ENCODE measurements at places on chromosomes 4 and X. TPM values are rescaled to one million over a fixed set of nuclear protein-coding genes. Genes with fewer than 3 reads are reported as not detected.
A peak's percentile ranks its signal among the peaks of the same experiment; 100 is the strongest.

DNA sequence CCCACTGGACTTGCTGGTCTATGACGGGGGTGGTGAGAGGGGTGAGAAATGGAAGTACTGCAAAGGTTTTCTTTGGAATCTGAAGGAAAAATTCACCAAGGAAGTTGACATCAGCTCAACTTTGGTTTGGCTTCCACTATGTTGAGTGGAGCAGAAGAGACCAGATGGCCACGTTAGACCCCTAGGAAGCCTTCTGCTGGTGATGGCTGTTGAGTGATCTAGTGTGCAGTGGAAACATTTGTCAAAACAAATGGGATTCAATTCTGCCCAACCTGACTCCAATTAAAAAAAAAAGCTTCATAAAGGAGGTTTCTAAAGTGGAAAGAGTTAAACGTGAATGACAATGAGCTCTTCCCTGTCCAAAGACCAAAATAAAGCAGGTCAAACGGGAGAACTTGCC is 25.7 kb downstream of the SEL1L3 start:
- DNase-seq = no peak

DNA sequence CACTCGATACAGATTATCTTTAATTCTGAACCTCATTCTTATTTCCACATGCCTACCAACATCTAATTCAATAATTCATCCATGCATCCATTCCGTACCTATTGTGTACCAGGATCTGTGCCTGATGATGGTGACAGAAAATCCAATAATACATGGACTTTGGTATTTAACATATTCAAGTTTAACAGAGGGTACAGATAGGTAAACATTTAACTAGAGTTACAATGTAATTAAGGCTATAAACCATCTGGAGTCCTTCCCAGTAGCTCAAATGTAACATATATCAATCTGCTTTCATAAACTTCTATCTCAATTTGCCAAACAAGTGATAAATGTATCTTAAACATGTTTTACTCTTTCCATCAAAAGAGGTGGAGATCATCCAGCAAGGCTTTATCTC is 561.5 kb upstream of the FTHL17 start:
- no peak for DNase-seq

- no peak for DNase-seq
These were observed 66.1 kb downstream of the PTTG2 start for GRCh38 chr4:38026158-38026740.

The S100G gene
- total RNA-seq = not detected

GRCh38 chrX:134669378-134670098 is 11.3 kb upstream of the PLAC1 start:
- no peak for DNase-seq

GRCh38 chr4:157080605-157081004 is 4.7 kb downstream of the GLRB start:
- DNase-seq = no peak

GRCh38 chr4:147760176-147760575 is 28.3 kb downstream of the ARHGAP10 start:
- DNase-seq = no peak

DNA sequence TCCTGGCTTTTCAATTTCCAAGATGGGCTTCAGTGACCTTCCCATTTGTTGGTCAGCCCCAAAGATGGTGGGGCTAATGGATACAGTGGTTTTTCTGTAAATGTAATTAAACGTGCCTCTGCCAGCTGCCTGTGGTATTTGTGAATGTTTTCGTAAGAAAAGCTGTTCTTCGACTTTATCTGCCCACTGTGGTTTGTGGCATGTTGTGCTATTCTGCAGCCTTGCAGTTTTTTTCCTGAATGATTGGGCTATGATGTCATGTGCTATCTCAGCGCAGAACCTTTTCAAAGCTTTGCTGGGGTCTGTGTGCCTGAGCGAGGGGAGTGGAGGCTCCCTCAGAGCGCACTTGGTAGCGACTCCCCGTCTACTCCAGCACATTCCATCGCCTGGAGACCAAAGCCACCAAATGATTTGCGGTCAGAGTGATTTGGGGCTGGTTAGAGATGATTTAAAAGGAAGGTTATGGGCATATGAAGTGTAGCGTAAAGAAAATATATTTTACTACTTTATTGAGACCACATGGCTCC is 137.5 kb downstream of the PALLD start:
- no peak for DNase-seq

DNA sequence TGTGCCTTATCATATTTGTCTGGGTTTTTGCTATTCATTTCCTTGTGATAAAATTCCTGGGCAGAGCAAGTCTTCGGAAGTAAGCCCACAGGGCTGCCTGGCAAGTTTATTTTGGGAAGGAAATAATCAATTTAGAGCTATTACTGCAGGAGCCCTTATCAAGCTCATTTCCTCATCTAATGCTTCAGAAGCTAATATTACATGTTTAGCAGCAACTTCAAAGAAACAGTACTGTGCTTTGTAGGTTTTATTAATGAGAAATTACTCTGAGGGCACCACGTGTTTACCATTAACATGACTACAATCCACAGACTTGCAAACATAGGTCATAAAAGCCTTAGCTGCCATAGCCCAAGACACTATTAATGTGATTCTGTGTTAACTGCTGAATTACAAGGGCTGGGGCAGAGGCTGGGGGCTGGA is 540.0 kb downstream of the SPRY1 start:
- no peak for DNase-seq

The MAGED4 gene
- 38.9 TPM for total RNA-seq

DNA sequence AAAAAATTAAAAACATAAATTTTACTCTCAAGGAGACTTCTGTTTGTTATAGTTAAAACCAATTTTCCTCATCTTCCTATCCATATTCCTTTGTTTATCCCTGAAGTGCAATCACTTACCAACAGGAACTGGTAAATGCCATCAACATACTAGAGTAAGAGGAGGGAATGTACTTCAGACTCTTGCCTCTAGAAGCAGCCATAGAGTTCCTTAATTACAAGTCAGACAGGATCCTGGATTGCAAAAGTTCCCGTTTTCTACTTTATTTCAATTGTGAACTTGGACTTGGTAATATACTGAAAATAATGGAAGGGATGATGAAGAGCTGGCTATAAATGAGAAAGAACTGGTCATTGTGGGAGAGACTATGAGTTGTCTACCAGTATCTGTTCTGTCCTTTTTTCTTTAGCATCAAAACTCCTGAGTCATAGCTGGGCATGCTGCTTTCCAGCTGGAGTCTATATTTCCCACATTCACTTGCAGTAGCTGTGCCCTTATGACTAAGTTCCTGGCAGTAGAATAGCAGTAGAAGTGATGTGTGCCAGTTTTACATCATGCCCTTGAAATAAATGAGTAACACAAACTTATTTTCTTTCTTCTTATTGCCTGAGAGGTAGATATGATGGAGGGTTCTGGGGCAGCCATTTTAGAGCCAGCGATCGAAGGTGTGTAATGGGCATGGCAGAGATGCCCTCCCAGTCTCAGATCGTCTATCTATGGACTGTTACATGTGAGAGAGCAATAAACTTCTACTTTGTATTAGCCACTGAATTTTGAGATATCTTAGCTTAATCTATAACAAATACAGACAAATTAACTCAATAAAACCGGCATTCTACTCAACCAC is 26.8 kb upstream of the SPARCL1 start:
- DNase-seq = peak; percentile 57

DNA sequence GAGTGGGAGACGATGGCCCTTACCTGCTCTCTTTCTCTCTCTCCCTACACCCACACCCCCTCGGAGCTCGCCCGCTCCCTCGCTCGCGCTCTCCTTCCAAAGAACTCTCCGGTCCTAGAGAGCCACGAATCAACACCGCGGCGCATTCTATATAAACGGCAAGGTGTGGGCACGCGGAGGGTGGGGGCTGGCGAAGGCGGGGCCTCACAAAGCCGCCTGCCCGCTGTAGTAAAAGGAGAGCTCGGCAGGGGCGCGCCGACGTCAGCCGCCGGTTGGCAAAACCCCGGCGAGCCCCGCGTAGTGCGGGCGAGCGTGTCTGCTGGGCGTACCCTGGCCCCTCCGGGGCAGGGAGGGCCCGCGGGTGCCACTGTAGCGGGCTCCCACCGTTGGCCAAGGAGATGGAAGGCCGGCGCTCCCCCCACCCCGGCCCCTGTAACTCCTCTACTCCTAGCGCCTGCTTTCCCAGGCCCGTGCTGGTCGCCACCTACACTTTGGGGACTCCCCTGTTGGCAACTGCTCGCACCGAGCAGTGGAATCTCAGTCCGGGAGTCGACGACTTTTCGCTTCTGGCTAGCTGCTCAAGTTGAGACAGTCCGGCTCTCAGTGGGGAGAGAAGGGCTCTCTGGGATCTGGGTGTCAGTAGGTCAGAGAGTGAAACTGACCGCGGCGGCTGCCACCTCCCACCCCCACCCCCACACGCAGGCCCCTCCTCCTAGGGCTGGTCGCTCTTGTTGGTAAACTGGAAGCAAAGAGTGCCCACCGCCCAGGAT is 325.5 kb upstream of the F9 start:
- no peak for DNase-seq

The ZDHHC9 gene
- total RNA-seq = 10.7 TPM

The RBM46 gene
- not detected for total RNA-seq

The HTATSF1 gene
- total RNA-seq = 18.5 TPM

GRCh38 chr4:82753725-82754410 is 44.7 kb downstream of the SCD5 start:
- peak; percentile 71 for DNase-seq

- peak; percentile 52 for DNase-seq
These were observed 637 bp downstream of the MAMLD1 start for GRCh38 chrX:150363561-150364346.

The DYNLT3 gene
- 22.9 TPM for total RNA-seq

The CLIC2 gene
- total RNA-seq = 8.9 TPM

DNA sequence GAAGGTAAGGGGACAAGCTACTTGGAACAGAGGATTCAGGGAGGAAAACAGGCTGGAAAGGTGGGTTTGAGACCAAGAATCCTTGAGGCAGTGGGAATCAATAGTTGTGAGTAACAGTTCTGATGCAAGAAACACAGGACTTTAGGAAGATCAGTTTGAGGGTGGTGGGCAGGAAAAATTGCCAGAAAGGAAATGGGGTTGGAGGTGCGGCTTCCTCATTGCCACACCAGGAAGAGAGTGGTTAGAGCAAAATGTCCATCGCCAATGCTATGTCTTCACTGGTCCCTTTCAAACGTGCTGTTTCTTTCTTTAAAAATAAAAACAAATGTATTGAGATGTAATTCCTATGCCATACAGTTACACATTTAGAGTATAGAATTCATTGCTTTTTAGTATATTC is 57.1 kb upstream of the NOCT start:
- peak; percentile 49 for DNase-seq

GRCh38 chr4:169164669-169165415 is 105.9 kb downstream of the SH3RF1 start:
- DNase-seq = no peak

The DDIT4L gene
- total RNA-seq = 2.6 TPM

The CDKL5 gene
- total RNA-seq = 5.6 TPM

- no peak for DNase-seq
These were observed 6.2 kb downstream of the CSF2RA start for GRCh38 chrX:1274786-1275185.

GRCh38 chr4:128291096-128291495 is 3.5 kb upstream of the PGRMC2 start:
- DNase-seq = no peak

The NEUROG2 gene
- total RNA-seq = not detected

The SPACA5 gene
- total RNA-seq = not detected

The WNK3 gene
- 0.22 TPM for total RNA-seq

The ERAS gene
- not detected for total RNA-seq

The DMRTC1 gene
- total RNA-seq = not detected

The RBM41 gene
- total RNA-seq = 8.1 TPM

- DNase-seq = peak; percentile 12
These were observed 54.6 kb upstream of the HHIP start for GRCh38 chr4:144591401-144591800.

- DNase-seq = no peak
These were observed 12.2 kb upstream of the ZNF280C start for GRCh38 chrX:130280901-130281300.

DNA sequence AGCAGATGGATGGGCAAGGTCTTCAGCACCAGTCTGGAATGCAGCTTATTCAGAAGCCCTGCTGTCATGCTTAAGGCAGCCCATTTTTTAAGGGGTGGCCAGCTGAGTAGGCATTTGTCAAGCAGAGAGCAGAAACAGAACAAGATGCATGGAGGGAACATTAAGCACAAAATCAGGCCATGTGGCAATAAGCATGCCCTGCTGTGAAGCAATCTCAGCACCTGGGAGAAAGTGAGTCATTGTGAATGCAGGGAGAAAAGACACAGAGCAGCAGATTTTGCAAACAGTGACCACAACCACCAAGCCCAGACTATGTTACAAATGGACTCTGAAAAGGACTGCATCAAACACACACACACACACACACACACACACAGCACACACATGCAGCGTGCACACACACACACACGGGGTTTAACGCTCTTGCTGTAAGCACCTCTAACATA is 94.1 kb upstream of the GALNT7 start:
- no peak for DNase-seq

The TCEAL5 gene
- total RNA-seq = not detected

DNA sequence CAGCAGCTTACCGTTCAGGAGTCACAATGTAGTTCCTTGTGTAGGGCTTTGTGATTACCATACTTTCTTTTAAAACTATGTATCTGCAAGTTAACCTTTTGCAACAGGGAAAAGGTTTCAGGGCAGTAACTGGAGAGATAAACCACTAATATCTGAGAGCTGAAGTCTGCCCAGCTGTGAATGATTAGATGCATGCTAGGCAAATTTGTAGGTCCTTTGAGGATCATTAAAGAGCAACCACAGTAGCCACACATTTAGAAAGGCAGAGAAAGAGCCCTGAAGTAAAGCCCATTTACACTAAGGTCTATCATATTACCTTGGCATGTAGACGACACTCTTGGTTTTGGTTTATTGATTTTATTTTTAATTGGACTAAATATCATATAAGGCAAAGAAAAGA is 60.0 kb downstream of the ATP8A1 start:
- no peak for DNase-seq

DNA sequence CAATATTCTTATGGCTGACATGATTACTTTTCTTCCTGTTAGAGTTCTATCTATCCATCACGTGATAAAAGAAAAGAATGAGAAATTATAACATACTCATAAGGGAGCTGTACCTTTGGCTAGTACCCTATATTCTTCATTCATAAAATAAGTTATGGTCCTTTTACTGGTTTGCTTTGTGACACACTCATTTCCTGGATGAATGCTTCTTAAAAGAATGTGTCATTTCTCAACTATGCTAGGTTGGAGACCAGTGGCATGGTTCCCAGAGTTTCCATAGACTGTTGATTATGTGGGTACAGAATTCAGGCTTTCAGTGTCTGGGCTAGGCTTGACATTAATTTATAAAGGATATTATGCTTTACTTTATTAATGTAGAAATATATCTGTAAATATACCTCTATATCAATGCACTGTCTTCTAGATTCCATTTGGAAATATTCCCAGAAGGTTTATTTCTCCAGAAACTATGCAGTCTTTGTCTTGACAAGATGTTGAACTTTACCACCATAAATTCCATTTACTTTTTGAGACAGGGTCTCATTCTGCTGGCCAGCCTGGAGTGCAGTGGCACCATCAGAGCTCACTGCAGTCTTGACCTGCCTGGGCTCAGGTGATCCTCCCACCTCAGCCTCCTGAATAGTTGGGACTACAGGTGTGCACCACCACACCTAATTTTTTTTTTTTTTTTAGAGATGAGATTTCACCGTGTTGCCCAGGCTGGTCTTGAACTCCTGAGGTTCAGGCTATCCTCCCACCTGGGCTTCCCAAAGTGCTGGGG is 23.8 kb downstream of the NUDT6 start:
- peak; percentile 89 for DNase-seq
